ENCODE measurements at places on chromosomes 12 and 14.

GRCh38 chr14:22561661-22562579 lies 27.1 kb downstream of the DAD1 start:
- peak; percentile 51 for DNase-seq

DNA sequence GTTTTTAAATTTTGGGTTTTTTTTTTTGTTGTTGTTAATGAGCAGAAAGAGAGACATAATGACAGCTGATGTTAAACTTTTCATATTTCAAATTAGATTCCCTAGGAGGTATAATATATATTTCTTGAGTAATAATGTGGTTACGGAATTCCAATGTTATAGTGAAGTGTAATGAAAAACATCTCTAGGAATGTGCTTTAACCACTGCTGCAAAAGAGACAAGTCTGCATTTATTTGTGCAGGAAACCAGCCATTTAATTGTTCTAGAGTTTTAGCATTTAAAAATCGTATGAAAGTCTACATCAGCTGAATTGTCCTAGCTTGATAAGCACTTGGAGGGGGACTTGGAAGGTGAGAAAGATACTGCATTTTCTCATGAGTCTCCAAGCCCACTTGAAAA lies 14.3 kb downstream of the SERPINA10 start:
- DNase-seq = no peak

- no peak for DNase-seq
Observed at GRCh38 chr14:61588419-61588901, 106.9 kb upstream of the HIF1A start.

GRCh38 chr14:50018201-50018932 lies 98.0 kb downstream of the VCPKMT start:
- DNase-seq = no peak

DNA sequence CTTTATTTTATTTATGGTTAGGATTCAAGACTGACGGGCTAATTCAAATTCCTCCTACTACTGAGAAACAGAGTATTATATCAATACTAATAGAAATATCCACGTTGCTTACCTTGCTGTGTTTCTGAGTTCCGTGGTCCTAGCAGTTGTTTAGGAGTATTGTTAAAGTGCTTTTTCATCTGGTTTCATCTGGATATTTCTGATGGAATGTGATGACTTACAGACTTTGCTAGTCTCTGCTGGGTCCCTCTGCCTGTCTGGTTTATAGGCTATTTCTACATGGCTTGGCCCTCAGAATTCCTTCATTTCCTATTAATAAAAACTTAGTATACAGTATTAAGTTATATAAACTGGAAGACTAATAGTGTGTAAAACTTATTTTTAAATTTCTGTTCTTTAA lies at the start of gene SMCO3:
SMCO3 (minus strand) TSS at position 169 of the 400 bp plus-strand sequence. CDS start 7,502 bp downstream, outside the sequence.
- no peak for DNase-seq

GRCh38 chr12:59357811-59358210 lies 238.0 kb upstream of the SLC16A7 start:
- DNase-seq = no peak

DNA sequence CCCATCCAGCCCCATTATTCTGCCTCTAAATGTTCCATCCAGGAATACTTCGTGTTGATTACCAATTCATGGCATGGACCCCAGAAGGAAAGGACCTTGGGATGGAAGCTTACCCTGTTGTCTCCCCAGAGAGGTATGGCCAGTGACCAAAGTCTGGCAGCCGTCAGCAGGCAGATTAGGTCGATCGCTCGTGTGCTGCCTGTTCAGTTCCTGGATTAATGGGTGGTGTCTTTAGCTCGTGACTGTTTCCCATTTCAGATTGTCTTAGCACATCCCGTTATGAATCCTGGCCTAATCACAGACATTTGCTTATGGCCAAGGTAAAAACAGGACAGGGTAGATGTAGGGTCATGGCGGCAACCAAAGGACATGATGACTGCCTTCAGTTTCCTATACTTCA lies 122.9 kb upstream of the NTF3 start:
- DNase-seq = no peak

GRCh38 chr14:91926131-91926890 lies 21.2 kb downstream of the FBLN5 start:
- DNase-seq = no peak

DNA sequence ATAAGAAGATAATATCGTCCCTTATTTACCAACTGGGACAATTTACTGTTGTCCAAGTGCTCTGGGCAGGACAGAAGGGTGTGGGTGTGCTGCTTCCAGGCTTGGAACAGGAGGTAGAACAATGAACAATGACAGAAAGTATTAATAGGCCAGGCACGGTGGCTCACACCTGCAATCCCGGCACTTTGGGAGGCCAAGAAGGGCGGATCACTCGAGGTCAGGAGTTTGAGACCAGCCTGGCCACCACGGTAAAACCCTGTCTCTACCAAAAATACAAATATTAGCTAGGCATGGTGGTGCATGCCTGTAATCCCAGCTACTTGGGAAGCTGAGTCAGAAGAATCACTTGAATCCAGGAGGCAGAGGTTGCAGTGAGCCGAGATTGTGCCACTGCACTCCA lies 2.5 kb downstream of the IFI27 start:
- no peak for DNase-seq

DNA sequence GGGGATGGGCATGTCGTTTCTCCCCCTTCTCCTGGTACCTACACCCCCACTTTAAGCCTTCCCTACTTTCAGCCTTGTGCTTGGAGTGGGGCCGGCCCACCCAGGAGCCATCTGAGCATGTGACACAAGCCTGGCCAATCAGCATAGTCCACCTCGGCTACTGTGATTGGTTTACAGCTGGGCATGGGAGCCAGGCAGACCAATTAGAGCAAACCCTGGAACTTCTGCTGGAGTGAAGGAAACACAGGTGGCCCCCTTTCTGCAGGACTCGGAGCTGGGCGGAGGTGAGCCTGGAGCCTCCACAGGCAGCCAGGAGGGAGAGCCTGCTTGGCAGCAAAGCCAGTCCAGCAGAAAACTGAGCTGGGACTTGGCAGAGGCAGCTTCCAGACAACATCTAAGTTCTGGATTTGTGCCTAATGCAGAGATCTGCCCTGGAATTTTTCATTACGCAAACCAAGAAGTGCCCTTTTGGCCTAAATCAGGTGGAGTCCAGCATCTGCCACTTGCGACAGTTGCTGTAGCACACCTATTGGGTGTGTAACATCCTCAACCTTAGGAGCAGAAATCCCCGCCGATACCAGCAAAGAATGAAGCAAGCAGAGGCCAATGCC lies 59.5 kb downstream of the SCARB1 start:
- no peak for DNase-seq

- peak; percentile 57 for DNase-seq
Observed at GRCh38 chr12:6927379-6928021, at the start of gene ATN1. Gene ATN1, plus strand, starts transcription at chr12:6927959. Its CDS starts 6,043 bp downstream, at chr12:6934002.

DNA sequence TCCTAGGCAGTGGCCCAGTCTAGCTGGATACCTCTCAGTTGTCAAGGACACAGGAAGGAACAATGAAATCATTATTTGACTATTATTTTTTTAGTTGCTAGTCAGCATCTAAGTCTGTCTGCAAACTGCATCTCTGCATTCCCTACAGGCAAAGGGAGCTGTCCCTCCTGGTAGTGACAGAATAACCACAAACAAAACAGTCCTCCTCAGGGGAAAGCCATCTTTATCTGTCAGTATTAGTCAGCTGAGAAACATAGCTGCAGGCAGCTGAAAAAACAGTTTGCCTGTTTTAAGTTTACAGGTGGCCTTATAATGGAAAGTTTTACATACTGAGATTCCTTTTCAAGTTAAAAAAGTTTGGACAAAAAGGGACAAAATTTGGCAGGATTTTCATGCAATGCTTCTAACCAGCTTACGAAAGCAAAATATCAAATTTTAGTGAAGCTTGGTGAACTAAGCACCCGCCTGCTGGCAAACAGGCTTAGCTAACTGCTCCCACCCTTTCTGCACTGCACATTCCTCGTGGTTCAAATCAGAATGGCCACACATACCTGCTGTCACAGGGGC lies 29.5 kb downstream of the SLC25A21 start:
- DNase-seq = no peak

DNA sequence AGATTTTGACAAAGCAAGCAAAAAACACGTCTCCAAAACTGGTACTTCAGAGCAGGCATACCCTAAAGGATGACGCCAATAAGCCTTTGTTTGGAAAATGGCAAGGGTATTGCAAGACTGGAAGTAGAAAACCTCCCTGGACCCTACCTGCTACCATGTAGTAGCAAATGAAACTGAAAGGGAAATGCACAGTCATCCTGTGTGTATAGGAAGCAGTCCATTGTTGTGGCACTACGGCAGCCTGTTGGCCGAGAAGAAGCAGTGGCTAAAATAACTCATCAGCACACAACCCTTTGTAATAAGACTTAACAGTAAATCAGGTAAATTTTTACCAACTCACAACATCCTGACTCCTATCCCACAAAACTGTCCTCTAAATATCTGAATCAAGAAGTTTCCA lies 386.4 kb downstream of the RGS6 start:
- no peak for DNase-seq

GRCh38 chr14:56887216-56887615 lies 76.9 kb upstream of the OTX2 start:
- no peak for DNase-seq

DNA sequence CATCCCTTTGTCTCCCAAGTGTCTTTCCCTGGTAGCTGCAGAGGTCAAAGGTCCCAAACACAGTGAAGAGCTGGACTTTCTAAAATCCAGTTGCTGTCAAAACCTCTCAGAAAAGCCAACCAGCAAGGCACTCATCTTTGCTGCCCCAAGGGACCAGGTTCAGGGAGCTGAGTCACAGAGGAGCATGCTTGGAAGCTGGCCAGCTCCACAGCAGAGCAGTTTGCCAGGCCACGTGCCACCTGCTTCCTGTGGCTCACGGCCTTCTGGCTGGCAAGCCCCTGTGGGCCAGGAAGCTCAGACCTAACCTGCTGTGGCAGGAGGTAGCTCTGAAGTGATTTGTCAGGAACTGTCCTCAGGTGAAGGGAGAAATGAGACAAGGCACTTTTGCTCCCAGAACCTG lies 3.6 kb downstream of the ISCU start:
- DNase-seq = peak; percentile 56

DNA sequence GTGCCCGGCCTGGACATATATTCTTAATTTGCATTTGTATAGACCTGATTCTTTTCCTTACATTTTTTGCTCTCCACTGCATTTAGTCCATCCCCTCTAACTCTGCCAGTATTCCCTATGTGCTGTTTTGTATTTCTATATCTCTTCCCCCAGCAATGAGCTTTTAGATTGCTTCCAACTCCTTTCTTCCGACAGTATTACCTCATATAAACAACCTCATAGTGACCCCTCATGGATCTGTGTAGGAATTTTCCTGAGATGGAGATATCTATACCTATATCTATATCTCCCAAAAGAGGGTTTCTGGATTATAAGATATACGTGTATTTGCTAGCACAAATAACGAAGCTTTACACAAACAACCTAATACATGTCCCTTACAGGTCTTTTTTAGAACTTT lies 161.9 kb downstream of the CRADD start:
- DNase-seq = no peak

GRCh38 chr14:69153873-69154270 lies 953 bp upstream of the DCAF5 start:
- no peak for DNase-seq

DNA sequence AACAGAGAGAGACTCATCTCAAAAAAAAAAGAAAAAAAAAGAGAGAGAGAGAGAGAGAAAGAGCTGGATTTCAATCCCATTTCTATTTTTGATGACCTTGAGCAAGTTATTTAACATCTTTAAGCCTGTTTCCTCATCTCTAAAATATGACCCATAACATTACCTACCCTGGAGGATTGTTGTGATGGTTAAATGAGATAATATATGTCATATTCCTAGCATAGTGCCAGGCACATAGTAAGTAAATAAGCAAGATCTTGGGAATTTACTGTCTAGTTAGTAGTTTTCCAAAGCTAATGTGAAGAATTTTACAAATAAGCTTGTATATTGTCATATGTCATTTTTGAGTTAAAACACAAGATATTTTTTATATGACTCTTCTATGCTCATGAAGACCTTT lies 236.5 kb downstream of the PHLDA1 start:
- DNase-seq = no peak

DNA sequence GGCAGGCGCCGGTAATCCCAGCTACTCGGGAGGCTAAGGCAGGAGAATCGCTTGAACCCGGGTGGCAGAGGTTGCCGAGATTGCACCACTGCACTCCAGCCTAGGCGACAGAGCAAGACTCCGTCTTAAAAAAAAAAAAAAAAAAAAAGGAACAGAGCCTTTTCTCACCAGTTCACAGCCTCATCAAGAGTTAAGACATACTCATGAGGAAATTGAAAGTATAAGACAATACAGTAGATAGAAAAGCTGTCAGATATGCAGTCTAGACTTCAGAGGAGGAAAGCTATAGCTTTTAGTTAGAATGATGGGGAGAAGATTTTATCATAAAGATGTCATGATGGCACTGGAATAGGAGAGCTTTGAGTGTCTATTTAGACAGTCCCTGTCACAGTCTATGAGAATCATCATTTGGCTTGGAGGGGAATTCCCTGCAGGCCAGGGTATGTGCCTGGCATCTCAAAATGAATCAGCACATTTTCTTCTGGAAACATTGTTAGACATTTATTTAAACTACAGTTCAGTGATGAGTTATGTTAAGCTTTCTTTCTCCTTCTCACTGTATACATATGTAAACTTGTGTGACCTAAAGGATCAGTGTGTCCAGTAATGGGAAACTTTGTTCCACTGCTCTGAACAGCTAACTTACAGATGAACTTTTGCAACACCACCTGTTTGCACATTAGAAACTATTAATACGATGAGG lies 2.9 kb upstream of the RAB35 start:
- DNase-seq = no peak

- no peak for DNase-seq
Observed at GRCh38 chr12:91618281-91618680, 435.7 kb upstream of the DCN start.

GRCh38 chr14:32509632-32510187 lies 180.6 kb downstream of the AKAP6 start:
- no peak for DNase-seq
